ENCODE measurements at places on chromosomes 13 and 19.

DNA sequence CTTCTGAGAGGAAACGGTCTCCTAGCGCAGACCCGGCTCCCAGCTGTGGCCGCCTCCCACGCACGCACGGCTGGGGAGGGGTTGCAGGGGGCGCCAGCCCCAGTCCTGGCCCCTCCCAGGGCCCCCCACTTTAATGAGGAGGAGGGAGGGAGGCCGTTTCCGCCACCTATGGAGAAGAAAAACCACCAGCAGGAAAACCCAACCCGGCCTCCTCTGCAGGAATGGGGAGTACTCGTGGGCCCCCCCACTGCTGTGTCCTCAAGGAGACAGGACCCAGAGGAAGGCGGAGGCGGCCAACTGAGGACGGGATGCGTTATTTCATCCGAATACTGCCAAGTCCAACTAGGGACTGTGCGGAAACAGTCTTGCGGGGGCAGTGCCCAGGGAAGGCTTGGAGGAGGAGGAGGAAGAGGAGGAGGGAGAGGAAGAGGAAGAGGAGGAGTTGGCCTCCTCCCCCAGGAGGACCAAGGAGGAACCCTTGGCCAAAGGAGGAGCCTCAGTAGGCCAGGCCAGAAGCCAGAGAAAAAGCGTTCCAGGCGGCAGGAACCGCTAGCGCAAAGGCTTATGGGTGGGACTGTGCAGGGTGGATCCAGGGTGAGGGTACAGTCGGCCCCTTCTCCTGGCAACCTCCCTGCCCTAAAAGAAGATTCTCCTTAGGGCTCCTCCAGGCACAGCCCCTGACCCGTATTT is 3.9 kb upstream of the SSBP4 start:
- DNase-seq, result peak; percentile 76

- DNase-seq, result no peak
These were observed 367.3 kb downstream of the DCT start for GRCh38 chr13:94112227-94112626.

- no peak for DNase-seq
These were observed 318.4 kb downstream of the DCLK1 start for GRCh38 chr13:35812736-35813135.

- DNase-seq, result no peak
These were observed 81.7 kb upstream of the SLC10A2 start for GRCh38 chr13:103147961-103148360.

DNA sequence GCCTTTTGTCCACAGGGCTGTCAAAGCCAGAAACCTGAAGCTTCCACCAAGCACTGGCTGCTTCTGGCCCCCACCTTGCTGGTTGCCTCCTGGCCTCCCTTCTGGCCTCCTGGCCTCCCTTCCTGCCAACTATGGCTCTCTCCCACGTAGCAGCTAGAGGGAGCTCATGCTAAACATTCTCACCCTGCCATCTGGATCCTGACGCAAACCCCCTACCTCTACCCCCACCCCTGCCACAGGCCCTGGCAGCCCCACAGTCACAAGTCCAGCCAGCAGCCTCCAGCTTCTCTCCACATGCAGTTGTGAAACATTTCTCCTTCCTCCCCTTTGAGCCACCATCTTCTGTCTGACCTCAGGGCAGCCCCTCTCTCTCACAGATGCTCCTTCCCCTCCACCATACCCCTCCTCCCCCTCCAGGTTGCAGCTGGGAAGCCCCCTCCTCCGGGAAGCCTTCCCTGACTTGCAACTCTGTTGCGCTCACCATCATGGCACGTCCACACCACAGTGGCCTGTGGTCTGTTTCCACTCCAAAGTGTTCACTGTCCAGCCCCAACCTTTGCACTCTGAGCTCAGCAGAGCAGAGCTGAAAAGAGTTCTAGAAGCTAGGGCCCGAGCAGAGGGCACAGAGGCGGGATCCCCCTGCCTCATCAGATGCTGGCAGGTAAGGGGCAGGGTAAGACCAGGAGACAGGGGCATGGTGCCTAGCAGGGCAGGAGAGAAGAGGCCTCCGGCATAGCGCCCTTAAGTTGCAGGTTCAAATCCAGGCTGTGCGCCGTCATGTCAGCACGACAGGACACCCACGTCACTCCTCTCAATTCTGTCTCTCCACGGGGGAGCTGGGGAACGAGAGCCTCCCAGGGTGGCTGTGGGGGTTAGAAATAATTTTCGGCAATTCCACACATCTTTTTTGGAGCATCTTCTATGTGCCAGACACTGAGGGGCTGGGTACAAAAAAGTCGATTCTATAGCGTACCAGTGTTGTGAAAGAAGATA is 7.3 kb downstream of the ADGRL1 start:
- no peak for DNase-seq

DNA sequence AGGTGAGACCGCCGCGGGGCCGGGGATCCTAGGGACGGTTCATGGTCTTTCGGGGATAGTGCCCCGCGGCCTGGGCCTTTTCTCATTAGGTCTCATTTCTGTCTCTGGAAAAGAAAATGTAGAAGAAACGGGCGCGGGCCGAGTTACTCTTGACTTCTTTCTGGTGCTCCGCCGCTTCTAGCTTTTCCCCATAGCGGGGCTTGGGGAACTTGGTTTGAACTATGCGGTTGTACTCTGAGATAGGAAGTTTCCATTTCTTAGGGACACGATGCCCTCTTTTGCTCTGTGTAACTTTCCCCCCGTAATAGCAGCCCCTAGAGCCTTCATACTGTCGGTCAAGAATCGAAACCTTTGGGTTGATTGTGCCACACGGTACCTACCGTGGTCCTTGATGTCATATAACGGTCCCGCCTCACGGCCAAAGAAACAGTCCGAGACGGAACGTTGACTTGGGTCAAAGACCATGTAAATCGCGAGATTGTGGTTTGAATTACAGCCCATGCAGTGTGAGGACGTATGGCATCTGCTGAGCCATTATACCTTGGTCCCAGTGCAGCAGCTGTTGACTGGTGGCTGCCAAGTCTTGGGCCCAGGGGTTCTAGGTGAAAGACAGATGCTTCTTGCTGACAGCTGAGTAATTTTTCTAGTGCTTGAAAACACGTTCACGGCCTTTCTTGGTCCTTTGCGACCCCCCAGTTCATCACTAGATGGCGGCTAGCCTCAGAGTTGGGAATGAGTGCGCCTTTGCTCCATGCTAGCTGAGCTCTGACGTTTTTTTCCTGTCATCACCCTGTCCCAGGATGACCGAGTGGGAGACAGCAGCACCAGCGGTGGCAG is 487 bp downstream of the RPS5 start:
- DNase-seq, result peak; percentile 15

DNA sequence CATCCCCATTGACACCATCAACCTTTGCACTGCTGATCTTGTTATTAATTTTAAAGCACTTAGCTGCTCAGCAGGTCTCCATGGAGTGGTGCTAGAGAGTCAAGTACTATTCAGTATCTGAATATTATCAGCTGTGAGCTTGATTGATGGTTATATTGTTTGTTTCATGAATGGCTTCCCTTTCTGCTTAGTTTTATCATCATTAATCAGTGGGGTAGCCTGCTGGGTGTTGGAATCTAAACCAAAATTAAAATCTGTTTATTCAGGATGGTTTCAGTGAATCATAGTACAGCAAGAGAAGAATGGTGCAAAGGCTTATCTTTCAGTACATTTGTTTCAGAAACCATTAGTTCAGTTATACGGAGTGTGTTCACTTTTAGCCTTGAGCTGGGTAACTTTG is 42.5 kb upstream of the SCEL start:
- peak; percentile 42 for DNase-seq

DNA sequence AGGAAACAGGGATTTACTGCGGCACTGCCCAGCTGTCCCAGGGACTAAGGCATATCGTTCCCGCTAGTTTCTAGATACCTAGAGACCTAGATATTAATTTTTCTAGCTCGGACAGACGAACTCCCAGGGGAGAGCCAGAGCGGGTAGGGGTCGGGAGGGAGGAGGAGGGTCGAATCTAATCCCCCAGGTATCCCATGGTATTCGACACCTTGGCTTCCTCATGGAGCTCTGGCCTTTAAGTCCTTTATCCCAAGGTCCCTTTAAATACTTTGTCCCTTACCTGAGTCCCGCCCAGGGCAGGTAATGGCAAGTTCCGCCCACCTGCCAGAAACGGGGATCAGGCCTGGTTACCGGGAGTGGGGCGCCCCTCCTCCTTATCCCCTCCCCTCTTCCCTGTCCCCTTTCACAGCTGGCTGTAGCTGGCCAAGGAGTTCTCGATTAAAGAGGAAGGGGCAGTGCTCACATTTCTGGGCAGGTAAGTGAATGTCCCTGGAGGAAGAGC is at the start of gene PRRG2:
PRRG2 (plus strand) TSS at position 310 of the 502 bp plus-strand sequence. CDS start 1,904 bp downstream, outside the sequence.
- DNase-seq, result no peak

- DNase-seq, result peak; percentile 63
These were observed 16.1 kb upstream of the USP29 start for GRCh38 chr19:57103573-57104277.

- DNase-seq, result no peak
These were observed 431.9 kb downstream of the COG6 start for GRCh38 chr13:40087091-40088002.

GRCh38 chr19:50661023-50661422 is 11.8 kb downstream of the C19orf81 start:
- no peak for DNase-seq

GRCh38 chr13:105048677-105049076 is 1486.8 kb downstream of the EFNB2 start:
- no peak for DNase-seq

- no peak for DNase-seq
These were observed 634.6 kb upstream of the ARGLU1 start for GRCh38 chr13:107202371-107203023.

GRCh38 chr13:107512551-107512950 is 702.8 kb downstream of the LIG4 start:
- no peak for DNase-seq

DNA sequence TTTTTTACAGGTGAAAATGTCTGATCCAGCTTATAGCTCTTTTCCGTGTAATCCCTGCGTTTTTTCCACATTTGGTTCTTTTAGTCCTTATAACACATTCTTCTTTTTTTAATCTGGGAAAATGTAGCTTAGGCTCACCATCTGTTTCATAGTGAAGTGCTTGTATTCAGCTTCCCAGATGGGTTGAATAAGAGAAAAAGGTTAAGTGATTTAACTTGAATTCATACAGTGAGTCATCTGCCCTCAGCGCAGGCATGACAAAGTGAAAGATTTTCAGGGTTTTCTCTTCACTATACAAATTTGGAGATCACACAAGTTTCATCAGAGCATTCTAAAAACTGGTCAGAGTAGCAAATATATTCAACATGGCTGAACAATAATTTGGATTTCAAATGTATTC is 224.8 kb downstream of the SPRY2 start:
- peak; percentile 27 for DNase-seq

- no peak for DNase-seq
These were observed 609.1 kb downstream of the LMO7 start for GRCh38 chr13:76245211-76245610.

DNA sequence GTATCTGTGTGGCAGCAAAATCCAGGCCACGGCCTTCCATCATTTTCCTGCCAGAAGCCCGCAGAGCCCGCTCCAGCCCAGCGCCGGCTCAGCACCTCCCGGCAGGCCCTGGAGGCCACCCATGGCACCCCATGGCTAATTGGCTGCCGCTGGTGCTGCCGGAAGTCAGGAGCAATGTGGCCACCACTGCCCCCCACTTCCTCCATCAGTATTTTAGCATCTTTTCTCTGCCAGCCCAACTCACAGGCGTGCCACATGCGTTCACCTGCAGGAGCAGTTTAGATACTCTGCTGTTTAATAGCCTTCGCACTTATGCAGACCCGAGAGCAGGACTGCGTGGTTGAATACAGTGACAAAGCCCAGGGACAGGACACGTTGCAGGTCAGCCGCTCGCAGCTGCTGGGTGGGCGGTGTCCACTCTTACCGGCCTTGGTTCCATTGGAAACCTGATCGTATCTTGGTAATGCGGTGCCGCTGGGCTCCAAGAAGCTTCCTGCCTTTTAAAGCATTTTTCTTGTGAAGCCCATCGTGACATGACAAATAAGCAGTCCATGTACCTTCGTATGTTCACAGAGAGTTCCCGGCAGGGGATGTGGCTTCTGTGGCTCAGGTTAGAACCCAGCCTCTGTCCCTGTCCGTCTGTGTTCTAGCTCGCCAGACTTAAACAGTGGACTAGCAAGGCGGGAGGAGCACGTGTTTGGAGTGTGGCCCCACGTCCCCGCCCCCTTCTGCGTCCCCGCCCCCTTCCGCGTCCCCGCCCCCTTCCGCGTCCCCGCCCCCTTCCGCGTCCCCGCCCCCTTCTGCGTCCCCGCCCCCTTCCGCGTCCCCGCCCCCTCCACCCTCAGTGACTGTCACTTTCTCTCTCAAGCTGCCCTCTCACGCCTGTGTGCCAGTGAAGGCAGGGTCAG is 162.0 kb upstream of the SOX1 start:
- DNase-seq, result no peak

GRCh38 chr19:41403181-41403970 is 5.8 kb downstream of the BCKDHA start:
- DNase-seq, result no peak

GRCh38 chr19:10226376-10227025 is 4.6 kb downstream of the S1PR2 start:
- no peak for DNase-seq

DNA sequence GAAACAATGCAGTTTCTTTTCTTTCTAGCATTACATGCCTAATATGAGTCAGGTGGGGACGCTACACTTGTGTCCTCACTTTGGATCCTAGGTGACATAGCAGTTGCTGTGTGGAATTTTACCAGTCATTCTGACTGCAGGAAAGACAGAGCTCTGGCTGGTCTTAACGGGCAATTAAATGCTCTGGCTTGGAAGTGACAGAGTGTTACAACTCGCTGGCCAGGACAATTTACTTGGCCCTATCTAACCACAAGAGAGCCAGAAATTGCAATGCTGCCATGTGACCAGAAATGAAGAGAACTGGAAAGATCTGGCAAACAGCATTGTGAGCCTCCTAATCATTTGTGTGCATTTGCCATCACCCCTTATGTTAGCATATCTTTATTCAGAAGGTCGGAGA is 351.1 kb downstream of the DCT start:
- no peak for DNase-seq

GRCh38 chr19:51034704-51035103 is at the start of gene KLK12:
TSS of gene KLK12 (minus strand) at chr19:51035002. CDS start at chr19:51034621, 381 bp downstream.
- no peak for DNase-seq

- DNase-seq, result no peak
These were observed 136.8 kb downstream of the MIPEP start for GRCh38 chr13:23752111-23753001.

DNA sequence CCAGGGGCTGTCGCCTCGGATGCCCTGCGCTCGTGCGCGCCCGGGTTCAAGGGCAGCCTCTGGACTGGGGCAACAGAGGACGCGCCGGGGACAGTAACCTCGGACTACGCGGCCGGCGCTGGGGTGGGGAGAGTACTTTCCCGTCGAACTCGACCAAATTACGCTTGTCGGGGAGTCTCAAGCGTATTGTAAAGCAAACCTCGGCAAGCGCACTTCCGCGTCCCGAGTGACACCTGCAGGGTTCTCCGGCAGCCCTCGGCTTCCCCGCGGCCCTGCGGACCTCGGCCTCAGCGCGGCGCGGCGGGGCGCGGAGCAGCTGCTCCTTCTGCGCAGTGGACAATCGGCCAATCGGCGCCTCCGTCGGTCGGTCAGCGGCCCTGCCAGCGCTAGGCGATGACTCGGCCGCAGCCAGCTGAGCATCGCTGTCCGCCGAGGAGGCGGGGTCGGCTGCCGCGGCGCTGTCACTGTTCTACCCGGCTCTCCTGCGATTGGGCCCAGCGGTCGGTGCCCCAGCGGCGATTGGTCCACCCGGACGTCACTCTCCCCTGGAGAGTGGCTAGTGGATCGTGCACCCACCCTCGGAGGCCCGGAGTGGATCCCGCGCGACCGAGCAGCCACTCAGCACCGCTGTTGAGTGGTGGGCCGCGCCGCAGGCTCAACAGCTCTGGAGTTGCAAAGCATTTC is at the start of gene SLC46A3:
SLC46A3 (minus strand) TSS at position 428 of the 684 bp plus-strand sequence. CDS start 972 bp downstream, outside the sequence.
- DNase-seq, result peak; percentile 98

Measured in suppressor macrophage treated with lipopolysaccharide for 1 hour (primary cell).